NCI-H146 (cell line): ENCODE measurements at places on chromosomes 3 and 15.

DNA sequence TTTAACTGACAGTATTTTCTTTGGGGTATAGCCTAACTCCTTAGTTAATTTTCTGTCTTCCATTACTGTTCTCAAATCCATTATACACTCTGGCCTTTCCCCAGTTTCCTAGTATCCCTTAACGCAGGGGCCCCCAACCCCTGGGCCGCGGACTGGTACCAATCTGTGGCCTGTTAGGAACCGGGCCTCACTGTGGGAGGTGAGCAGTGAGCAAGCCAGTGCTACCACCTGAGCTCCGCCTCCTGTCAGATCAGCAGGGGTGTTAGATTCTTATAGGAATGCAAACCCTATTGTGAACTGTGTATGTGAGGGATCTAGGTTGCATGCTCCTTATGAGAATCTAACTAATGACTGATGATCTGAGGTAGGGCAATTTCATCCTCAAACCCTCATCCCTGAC, 75.1 kb downstream of the DOCK3 start:
- DNase-seq, result no peak

DNA sequence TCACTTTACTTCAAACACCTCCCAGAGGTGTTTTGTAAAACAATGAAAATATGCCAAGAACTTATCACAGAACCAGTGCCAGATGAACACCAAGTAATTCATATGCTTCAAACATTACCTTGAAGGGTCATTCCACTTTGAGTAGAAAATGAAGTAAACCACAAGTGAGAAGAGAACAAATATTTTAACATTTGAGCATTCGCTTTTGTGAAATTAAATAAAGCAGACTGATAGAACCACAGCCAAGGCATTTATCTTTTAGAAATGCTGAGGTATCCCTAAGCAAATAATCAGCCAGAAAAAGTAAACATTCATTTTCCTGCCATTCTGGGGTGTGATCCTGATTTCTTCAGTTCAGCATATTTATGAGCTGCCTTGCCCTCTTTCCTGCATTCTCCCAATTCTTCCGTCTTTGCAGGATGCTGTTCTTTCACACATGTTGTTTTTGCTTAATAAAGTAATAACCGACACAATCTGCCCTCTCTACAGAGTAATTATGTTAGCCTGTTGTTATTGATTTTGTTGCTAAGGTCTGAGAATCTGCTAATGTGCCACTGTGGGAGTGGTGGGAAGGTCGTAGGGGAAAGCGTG, 235.6 kb upstream of the TGFBR2 start:
- peak; percentile 44 for DNase-seq

DNA sequence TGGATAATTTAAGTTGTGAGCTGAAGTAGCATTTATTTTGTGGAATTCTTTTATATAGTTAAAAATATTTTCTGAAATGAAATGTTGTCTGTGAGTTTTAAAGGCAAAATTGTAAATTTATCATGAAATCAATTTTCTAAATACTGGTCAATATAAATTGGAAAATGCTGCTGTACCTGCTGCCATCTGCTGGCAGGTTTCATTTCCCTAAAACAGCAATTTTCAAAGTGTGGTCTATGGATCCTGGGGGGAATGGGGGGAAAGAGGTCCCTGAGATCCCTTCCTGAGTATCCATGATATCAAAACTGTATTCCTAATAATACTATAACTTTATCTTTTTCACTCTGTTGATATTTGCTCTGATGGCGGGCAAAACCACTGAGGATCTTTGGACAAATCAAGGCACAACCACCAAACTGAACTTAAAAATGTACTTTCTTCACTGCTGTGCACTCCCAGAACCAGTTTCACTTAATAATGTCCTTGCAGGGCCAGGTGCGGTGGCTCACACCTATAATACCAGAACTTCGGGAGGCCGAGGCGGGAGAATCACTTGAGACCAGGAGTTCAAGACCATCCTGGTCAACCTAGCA, 17.2 kb upstream of the CCR4 start:
- peak; percentile 15 for DNase-seq

GRCh38 chr15:70078578-70079417, 18.9 kb downstream of the TLE3 start:
- no peak for DNase-seq

DNA sequence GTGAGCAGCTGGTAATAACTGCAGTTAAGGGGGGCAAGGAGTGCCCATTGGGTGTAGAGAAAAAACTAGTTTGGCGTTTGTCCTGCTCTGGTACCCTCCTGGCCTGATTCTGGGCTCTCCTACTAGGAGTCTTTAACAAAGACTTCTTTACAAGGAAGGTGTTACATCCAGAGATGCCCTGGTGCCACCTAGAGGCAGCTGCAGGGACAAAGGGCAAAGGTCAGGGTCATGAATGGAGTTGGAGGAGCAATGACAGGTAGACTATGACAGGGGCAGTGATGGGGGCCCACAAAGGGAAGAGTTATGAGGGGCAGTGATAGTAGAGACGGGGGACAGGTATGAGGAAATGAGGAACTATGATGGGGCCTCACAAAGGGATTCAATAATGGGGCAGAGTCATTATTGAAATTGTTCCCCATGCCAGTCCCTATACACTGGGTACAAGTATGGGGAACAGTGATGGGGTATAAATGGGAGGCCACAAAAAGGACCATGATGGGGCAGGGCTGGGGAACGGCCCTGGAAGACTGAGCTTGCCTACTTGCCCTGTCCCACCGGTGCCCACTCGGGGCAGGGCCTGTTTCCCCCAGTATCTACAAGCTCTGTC, 7.9 kb downstream of the CCDC71 start:
- DNase-seq, result peak; percentile 17

DNA sequence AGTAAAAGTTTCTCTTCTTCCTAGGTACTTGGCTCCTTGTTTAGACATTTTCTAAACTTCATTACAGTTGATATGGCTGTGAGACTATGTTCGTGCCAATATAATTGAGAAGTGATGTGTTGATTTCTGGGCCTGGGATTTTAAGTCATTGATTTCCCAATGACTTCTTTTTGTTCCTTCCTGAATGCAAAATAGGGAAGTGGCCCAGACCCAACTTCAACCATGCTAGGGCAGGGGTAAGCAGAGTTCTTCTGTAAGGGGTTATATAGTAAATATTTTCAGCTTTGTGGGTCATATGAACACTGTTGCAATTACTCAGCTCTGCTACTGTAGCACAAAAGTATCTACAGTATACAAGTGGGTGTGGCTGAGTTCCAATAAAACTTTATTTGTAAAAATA, 320.1 kb upstream of the WNT5A start:
- DNase-seq, result no peak

DNA sequence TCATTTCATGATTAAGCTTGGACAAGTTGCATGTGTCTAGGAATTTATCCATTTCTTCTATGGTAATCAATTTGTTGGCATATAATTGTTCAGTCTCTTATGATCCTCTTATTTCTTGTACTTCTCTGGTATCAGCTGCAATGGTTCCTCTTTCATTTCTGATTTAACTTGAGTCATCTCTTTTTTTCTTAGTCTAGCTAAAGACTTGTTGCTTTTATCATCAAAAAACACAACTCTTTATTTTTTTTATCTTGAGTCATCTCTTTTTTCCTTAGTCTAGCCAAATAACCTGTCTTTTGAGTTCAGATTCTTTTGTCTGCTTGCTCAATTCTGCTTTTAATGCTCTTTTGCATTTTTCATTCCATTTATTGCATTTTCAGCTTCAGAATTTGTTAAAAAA, 37.3 kb downstream of the UBE3A start:
- no peak for DNase-seq

GRCh38 chr15:59244337-59244736, 37.7 kb downstream of the LDHAL6B start:
- DNase-seq, result no peak

DNA sequence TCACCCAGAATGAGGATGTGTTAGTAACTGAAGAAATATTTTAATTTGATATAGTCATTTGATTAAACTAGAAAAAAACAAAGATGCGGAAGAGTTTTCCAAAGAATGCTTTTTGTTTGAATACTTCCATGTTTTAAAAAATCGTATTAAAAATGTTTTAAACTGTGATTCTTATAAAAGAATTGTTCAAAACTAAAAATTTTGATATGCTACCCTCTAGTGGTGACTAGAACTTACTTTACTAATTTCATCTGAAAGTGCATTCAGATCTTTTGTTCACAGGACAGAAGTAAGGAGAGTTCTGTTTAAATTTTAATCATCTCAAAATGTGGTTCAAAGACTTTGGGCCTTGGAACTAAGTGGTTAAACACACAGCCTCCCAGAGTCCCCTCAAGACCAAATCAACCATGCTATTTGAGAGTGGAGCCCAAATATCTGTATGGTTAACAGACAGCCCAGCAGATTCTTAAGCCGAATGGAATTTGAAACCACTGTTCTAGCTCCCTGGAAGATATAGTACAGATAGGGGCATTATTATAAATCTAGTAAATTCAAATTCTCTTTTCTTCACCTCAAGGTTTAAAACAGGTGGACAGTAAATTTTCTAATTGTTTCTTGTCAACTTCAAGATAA, 45.2 kb upstream of the SYNPR start:
- peak; percentile 3 for DNase-seq

- no peak for DNase-seq
These were observed 33.1 kb downstream of the ASB7 start for GRCh38 chr15:100635406-100636071.
